T-cell (primary cell): ENCODE measurements at places on chromosomes 12 and 14.

DNA sequence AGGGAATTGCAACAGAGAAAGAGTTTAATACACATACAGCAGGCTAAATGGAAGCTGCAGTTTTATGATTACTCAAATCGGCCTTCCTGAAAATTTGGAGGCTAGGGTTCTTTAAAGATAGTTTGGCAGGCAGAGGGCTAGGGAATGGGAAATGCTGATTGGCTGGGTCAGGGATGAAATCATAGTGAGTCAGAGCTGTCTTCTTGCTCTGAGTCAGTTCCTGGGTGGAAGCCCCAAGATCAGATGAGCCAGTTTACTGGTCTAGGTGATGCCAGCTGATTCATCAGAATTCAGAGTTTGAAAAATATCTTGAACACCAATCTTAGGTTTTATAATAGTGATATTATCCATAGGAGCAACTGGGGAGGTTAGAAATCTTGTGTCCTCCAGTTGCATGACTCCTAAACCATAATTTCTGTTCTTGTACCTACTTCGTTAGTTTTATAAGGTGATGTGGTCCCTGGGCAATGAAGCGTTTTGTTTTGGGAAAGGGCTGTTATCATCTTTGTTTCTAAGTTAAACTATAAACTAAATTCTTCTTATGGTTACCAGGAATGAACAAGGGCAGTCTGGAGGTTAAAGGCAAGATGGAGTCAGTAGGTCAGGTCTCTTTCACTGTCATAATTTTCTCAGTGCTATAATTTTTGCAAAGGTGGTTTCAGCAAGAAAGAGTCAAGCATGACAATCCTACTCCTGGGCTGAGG lies 257.8 kb upstream of the CCDC196 start:
- no peak overlapping the region for H3K27ac ChIP-seq
- H3K27me3 ChIP-seq, result peaks cover 11% of the 10 kb centered on the region
- H3K4me3 ChIP-seq, result no peak overlapping the region
- no peaks in the 10 kb centered on the region for H3K4me1 ChIP-seq
- H3K36me3 ChIP-seq, result no peaks in the 10 kb centered on the region

DNA sequence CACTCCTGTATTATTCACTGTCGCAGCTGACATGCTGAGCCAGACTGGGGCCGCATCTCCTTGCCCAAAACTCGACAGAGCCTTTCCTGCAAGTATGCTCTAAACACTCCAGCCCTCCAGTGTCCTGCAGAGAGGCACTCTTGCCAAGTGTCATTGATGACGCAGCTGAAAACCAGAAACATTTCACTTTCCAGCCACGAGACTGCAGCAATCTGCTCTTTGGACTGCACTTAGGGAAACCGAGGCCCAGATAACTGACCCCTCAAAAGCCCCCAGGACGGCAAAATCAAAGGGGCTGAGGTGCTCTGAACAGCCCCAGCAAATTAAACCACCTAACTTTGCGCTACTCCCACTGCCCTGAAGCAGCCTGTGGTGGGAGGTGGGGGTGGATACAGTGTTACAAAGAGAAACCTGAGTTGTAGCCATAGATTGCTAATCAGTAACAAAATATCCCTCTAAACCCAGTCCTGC lies 2.6 kb downstream of the CCDC85C start:
- H3K36me3 ChIP-seq, result no peaks in the 10 kb centered on the region
- no peak for DNase-seq
- peaks cover 27% of the 10 kb centered on the region for H3K4me1 ChIP-seq
- H3K4me3 ChIP-seq, result no peak overlapping the region
- H3K27me3 ChIP-seq, result peaks cover 2% of the 10 kb centered on the region

GRCh38 chr12:83859021-83859420 lies 1053.6 kb downstream of the SLC6A15 start:
- H3K4me3 ChIP-seq, result no peak overlapping the region
- H3K27ac ChIP-seq, result no peak overlapping the region
- no peak for DNase-seq

DNA sequence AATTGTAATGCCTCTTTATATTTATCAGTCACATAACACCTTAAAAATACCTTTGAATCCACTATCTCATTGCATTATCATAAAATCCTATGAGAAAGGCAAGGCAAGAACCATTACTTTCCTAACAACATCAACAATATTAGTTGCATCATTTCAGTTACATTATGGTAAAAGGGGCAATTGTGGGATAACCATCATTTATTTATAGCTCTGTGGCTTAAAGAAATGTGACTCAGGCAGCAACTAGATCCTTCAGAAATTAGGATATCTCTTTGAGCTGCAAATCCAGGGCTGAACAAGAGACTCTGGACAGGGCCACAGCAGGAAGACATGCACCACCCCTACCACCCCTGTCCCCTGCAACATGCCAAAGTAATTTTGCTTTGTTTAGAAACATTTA lies 36.4 kb downstream of the EPS8 start:
- H3K4me1 ChIP-seq, result no peaks in the 10 kb centered on the region
- no peak overlapping the region for H3K4me3 ChIP-seq
- H3K36me3 ChIP-seq, result no peaks in the 10 kb centered on the region
- H3K27ac ChIP-seq, result no peak overlapping the region
- no peak for DNase-seq
- no peaks in the 10 kb centered on the region for H3K27me3 ChIP-seq

DNA sequence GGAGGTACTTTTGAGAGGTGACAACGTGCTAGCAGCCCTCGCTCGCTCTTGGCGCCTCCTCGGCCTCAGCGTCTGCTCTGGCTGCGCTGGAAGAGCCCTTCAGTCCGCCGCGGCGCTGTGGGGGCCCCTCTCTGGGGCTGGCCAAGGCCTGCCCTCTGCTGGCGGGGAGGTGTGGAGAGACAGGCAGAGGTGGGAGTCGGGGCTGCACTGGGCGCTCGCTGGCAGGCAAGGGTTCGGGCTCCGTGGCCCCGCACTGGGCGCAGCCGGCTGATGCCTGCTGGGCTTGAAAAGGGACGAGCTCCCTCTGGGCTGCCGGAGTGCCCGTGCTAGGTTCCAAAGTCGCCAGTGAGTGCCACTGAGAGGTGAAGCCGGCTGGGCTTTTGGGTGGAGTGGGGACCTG lies 580.0 kb downstream of the DIO2 start:
- DNase-seq, result no peak
- H3K27me3 ChIP-seq, result no peaks in the 10 kb centered on the region
- H3K4me1 ChIP-seq, result no peaks in the 10 kb centered on the region
- H3K4me3 ChIP-seq, result no peak overlapping the region

DNA sequence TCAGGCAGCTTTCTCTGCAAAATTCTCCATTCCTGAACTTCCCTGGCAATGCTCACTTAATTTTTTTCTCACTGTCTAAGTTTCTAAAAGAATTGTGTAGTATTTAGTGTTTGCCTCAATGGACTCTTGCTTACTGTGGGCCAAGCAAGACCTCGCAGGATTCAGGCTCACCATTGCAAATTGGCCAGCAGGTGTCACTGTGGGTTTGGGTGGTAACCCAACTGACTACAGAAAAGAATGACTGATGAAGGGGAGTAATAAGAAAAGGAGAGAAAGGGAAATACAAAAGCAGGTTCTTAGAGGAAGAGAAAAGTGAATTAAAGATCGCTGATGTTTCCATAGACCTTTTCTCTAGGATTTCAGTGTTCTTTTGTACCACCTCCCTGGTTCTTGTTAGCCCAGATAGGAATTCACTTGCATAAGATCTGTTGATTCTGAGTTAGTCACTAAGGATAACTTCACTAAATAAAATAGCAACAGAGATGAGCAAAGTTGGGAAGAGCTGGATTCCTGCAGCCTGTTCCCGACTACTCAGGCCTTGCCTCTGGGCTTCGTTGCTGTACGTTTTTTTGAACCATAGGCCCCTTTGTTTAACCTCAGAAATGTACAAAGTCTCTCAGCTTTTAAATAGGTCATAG lies 386.5 kb upstream of the DDHD1 start:
- no peaks in the 10 kb centered on the region for H3K36me3 ChIP-seq
- H3K4me3 ChIP-seq, result no peak overlapping the region
- no peak for DNase-seq
- no peaks in the 10 kb centered on the region for H3K27me3 ChIP-seq
- no peak overlapping the region for H3K27ac ChIP-seq

GRCh38 chr12:7498809-7499208 lies 4.8 kb downstream of the CD163 start:
- no peak overlapping the region for H3K27ac ChIP-seq
- H3K4me1 ChIP-seq, result no peaks in the 10 kb centered on the region
- H3K27me3 ChIP-seq, result no peaks in the 10 kb centered on the region
- H3K36me3 ChIP-seq, result no peaks in the 10 kb centered on the region
- no peak overlapping the region for H3K4me3 ChIP-seq
- DNase-seq, result no peak

GRCh38 chr14:88346048-88346639 lies 23.1 kb upstream of the KCNK10 start:
- H3K4me3 ChIP-seq, result no peak overlapping the region
- no peak overlapping the region for H3K27ac ChIP-seq
- no peak for DNase-seq

- H3K27me3 ChIP-seq, result no peaks in the 10 kb centered on the region
- no peak overlapping the region for H3K4me3 ChIP-seq
- no peaks in the 10 kb centered on the region for H3K36me3 ChIP-seq
- no peaks in the 10 kb centered on the region for H3K4me1 ChIP-seq
Measured at GRCh38 chr14:58717211-58717610, 79.4 kb downstream of the DACT1 start.

DNA sequence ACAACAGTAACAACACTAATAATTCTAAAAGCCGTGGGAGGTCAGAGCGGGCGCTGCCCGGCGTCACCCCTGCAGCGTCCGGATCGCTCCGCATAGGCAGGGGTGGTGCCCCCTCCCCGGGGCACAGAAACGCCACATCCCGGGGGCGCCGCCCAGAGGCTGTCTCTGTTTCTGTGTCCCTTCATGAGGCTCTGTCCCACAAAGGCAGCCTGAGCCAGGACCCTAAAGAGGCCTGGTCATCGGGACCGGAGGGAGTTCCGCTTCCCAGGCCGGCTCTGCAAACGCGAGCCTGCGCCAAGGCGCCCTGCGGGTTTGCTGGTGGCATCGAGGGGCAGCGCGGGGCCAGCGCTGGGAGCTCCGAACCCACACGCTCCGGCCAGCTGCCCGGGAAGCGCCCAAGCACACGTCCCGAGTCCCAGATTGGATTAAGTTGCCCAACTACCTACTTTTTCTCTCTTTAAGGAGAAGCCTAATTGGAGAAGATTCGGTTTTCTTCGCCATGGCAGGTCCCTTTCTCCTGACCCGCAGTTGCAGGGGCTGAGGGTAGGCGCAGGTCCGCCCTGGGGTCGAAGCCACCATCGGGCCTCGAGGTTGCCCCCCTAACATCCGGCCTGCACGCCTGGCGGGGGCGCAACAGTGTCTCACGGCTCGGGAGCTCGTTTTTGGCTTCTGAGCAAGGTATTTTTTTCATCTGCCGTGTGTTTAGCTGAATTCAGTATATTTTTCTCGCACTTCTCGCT lies 421.7 kb downstream of the VRK1 start:
- peaks cover 6% of the 10 kb centered on the region for H3K4me1 ChIP-seq
- no peaks in the 10 kb centered on the region for H3K36me3 ChIP-seq
- H3K27me3 ChIP-seq, result no peaks in the 10 kb centered on the region
- peak overlapping the region; percentile 20 for H3K27ac ChIP-seq
- peak overlapping the region; percentile 83 for H3K4me3 ChIP-seq

DNA sequence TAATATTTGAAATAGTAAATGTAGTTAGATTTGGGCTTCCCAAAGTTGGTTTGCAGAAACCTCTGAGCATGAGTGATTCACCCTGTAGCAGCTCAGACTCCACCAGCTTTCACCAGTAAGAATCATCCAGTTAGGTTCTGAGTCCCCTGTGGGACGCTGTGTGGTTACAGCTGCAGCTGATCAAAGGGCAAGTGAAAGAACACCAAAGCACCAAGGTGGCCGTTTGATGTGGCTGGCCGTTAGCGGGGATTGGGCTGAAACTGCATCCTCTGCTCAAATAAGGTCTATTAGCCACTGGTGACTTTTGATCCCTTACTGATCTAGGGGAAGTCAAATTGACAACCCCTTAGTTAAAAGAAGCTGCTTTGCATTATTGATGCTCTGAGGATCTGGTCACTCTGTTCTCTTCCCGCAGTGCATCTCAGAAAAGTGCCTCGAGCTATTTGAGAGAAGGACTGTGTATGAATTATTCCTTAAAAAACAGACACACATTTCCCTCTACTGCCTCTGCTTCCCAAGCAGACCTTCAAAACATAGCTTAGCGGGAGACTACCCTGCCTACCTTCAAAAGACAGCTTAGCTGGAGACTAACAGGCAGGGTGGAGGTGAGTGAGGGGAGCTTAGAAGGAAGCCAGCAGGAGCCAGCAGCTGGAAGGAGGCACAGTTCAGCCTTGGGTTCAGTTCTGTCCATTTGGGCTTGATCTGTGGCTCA lies 3.7 kb downstream of the ABHD12B start:
- H3K4me1 ChIP-seq, result peaks cover 23% of the 10 kb centered on the region
- no peak overlapping the region for H3K27ac ChIP-seq
- peaks cover 4% of the 10 kb centered on the region for H3K27me3 ChIP-seq
- DNase-seq, result peak; percentile 38
- H3K4me3 ChIP-seq, result no peak overlapping the region

DNA sequence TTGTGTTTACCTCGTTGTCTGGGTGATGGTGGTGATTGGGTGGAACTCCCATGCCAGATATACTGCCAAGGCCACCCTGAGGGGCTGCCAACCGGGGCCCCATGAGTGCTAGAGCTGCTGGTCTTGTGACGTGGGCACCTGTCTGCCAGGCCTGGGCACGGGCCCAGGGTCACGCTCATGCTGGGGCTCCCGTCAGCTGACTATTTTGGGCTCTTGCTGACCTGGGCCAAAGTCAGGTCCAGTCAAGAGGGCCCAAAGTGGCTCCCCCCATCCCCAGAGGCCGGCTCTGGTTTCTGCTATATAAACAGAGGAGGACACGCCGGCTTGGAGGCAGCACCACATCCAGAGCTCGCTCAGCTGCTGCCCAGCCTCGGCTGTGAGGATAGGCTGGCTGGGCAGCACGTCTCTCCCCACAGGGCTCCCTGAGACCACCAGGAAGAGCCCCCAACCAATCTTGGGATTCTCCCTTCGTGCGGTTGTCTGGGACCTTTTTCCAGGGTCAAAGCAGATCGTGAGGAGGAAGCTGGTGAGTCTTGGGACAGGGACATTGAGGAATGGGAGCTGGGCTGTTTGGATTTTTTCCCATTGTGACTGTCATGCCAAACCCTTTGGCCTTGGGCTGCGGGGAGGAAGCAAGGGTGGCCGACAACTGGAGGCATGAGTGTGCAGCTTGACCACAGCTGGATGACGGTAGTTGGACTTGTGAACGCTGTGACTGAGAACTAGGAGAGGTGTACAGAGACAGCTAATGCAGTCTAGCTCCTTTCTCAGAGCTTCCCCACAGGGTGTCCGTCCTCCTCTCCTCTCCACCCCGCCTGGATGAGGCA lies 7.6 kb upstream of the NR4A1 start:
- H3K36me3 ChIP-seq, result no peaks in the 10 kb centered on the region
- peaks cover 24% of the 10 kb centered on the region for H3K27me3 ChIP-seq
- peaks cover 13% of the 10 kb centered on the region for H3K4me1 ChIP-seq
- no peak for DNase-seq
- no peak overlapping the region for H3K27ac ChIP-seq

- H3K4me3 ChIP-seq, result no peak overlapping the region
- no peaks in the 10 kb centered on the region for H3K27me3 ChIP-seq
- H3K36me3 ChIP-seq, result peaks cover 38% of the 10 kb centered on the region
- H3K27ac ChIP-seq, result no peak overlapping the region
- no peaks in the 10 kb centered on the region for H3K4me1 ChIP-seq
- DNase-seq, result no peak
Measured at GRCh38 chr12:115998794-115999478, 278.6 kb downstream of the MED13L start.

- H3K4me1 ChIP-seq, result no peaks in the 10 kb centered on the region
- no peak for DNase-seq
- H3K27me3 ChIP-seq, result no peaks in the 10 kb centered on the region
- H3K27ac ChIP-seq, result no peak overlapping the region
Measured at GRCh38 chr12:85182699-85183098, 97.3 kb upstream of the ALX1 start.

GRCh38 chr12:93292731-93293566 lies 84.8 kb upstream of the NUDT4 start:
- H3K4me3 ChIP-seq, result no peak overlapping the region
- no peak overlapping the region for H3K27ac ChIP-seq
- no peak for DNase-seq
- no peaks in the 10 kb centered on the region for H3K27me3 ChIP-seq
- H3K4me1 ChIP-seq, result peaks cover 3% of the 10 kb centered on the region
